ENCODE measurements at places on chromosomes 3 and 15.

- no peak for DNase-seq
Measured at GRCh38 chr3:59733041-59733809, 683.4 kb upstream of the CFAP20DC start.

GRCh38 chr3:196741249-196741889 is 1.7 kb downstream of the PAK2 start:
- DNase-seq: no peak

DNA sequence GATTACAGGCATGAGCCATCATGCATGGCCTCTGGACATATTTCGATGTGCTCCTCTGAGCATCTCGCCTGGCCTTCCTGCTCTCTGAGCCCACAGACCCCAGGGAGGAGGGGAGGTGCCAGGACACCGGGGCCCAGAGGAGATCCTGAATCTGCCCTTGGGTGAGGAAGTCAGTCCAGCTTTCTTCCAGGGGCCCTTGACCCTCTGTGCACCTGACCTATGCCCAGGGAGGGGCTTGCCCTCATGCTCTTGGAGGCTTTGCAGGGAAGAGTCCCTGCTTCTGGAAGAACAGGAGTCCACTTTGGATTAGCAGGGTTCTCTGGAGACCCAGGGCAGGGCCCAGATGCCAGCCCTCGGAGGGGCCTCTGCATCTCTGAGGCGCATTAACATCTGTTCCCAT is 1.4 kb downstream of the ACSBG1 start:
- no peak for DNase-seq

DNA sequence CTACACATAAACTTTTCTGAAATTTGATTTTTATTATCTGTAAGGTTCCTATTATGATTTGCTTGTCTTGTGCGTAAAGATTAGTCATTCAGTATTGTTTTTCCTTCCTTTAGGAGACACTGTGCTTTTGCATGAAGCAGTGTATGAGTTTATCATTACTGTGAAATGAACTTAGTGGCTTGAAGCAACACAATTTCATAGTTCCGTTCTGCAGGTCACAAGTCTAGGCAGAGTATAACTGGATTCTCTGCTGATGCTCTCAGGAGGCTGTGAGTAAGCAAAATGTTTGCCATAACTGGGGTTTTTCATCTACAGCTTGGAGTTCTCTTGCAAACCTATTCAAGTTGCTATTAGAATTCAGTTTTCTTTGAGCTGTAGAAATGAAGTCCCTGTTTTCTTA is 1136.1 kb downstream of the OTOL1 start:
- no peak for DNase-seq

DNA sequence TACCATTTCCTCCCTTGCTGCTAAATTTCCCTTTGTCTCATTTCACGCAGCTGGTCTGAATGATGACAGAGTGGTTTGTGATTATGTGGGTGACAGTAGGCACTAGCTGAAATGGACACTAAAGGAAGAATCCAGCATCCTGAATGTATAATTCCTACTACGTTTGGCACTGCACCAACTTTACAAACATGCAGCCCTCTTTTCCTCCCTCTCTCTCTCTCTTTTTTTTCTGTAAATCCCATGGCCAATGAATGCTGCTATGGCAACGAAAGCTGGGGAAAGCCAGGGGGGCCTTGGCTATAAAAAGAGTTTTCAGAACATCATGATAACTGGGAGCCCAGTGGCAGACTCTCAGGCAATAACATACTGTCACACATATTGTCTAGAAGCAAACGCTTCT is 367.2 kb upstream of the AGTR1 start:
- DNase-seq: no peak

GRCh38 chr15:74828835-74829234 is 2.4 kb downstream of the CPLX3 start:
- DNase-seq: no peak

- DNase-seq: no peak
Measured at GRCh38 chr15:66287461-66288057, 5.8 kb upstream of the DIS3L start.

GRCh38 chr15:54046093-54046492 is 67.9 kb downstream of the UNC13C start:
- DNase-seq: no peak

- DNase-seq: no peak
Measured at GRCh38 chr3:108100906-108101660, 10.3 kb upstream of the CD47 start.

DNA sequence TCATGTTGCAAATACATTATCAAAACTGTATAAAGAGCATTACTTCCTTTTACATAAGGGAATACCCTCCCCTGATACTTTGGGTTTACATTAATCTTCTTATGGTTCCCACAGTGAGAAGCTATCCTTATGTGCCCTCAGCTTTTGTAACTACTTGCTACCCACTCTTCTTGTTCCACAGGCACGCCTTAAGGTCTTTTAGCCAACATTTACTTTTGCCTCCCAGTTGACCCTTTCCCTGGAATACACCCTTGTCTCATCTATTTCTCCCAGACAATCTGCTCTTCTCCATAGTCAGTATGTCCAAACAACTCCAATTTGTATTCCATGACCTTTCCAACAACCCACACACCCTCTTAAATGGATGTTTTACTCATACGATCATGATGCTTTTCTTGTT is 116.8 kb upstream of the COL8A1 start:
- DNase-seq: no peak

GRCh38 chr3:15768421-15769255 is 29.1 kb downstream of the ANKRD28 start:
- no peak for DNase-seq

- no peak for DNase-seq
Measured at GRCh38 chr15:74543583-74543982, 2.6 kb downstream of the ARID3B start.

DNA sequence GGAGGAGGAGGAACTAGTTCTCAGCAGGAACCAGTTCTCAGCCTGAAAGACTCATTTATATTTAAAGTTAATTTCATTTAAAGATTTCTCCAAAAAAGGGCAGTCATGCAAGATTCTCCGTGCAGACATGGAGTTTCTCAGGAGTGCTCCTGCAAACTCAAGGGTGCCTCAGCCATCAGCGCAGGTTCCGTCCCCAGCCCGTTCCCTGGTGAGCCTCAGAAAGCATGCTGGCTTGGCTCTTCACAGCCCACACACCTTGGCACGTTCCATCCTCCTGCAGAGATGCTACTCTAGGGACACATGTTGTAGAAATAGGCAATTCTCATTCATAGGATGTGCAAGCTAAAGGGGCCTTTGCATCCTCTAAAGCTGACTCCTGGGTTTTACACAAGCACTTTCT is 123.0 kb downstream of the LIPC start:
- no peak for DNase-seq

- no peak for DNase-seq
Measured at GRCh38 chr15:69076756-69077155, 62.3 kb downstream of the NOX5 start.

DNA sequence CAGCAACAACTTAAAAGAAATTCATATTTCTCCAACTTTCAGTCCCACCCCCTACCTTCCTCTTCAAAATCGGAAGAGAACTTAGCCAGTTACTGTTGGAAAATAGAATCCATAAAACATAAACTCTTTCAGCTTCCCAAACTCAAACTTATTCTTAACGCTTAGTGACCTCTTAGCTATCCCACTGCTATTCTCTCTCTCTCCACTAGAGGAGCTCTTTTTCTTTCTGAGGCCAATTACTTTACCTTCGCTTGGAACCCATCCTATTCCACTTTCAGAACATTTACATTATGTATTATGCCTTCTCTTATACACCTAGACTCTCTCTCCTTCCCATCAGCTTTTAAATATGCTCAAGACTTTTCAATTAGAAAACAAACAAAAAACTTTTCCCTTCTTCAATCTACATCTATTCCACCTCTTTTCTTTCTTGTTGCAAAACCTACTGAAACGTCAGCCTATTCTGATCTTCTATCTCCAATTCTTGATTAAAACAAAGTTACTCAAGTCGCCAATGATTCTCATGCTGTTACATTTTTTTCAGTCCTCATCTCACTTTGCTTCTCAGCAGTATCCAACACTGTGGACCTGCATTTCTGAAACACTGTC is 13.4 kb upstream of the GHSR start:
- DNase-seq: no peak

GRCh38 chr3:53361852-53362251 is 14.5 kb upstream of the DCP1A start:
- peak; percentile 19 for DNase-seq

DNA sequence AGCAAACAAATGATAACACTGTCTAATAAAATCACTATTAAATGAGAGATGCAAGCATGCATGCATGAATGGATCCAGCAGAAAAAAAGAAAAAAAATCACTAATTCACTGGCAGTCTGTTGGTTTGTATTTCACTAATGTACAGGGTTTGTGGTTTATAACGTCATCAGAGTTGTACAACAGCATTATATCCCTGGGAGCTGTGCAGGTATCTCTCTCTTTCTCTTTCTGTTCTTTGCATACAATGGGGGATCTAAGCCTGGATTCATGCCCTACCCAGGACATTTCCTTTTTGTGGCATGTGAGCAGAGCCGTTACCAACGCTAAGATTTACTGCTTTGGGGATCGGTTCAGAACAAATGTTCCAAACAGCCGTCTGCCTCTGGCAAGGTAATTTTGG is 229.5 kb downstream of the SOX2 start:
- DNase-seq: no peak

- no peak for DNase-seq
Measured at GRCh38 chr15:59918994-59919951, 84.8 kb upstream of the FOXB1 start.

GRCh38 chr15:40336744-40337122 is 4.0 kb downstream of the CCDC9B start:
- DNase-seq: no peak

- DNase-seq: no peak
Measured at GRCh38 chr15:32683906-32684584, 33.8 kb upstream of the GREM1 start.

Measured in H1 (cell line).